Frontal cortex (tissue), 4 donors: ENCODE measurements at places on chromosomes 6 and 20. TPM values are rescaled to one million over a fixed set of nuclear protein-coding genes. Genes with fewer than 3 reads are reported as not detected.

The PSMG4 gene
- total RNA-seq: 32.2 TPM

The CCN5 gene
- not detected for total RNA-seq

The PSORS1C1 gene
- not detected for total RNA-seq

The RIN2 gene
- total RNA-seq: 9.0 TPM

The MAP1LC3A gene
- 43.2 TPM for total RNA-seq

The DNAH8 gene
- under 0.01 TPM for total RNA-seq

The IFNGR1 gene
- 66.4 TPM for total RNA-seq

The FOXS1 gene
- 0.82 TPM for total RNA-seq

The PRDM1 gene
- total RNA-seq: 1.6 TPM

The CYP21A2 gene
- under 0.01 TPM for total RNA-seq

The ABHD16A gene
- 41.6 TPM for total RNA-seq

The NOX3 gene
- not detected for total RNA-seq

The SLC17A3 gene
- total RNA-seq: not detected

The WFDC12 gene
- not detected for total RNA-seq

The TRIM31 gene
- total RNA-seq: not detected

The LSM14B gene
- total RNA-seq: 97.8 TPM

The HSPA12B gene
- 2.4 TPM for total RNA-seq
